ENCODE measurements at places on chromosomes 2 and 18.
A peak's percentile ranks its signal among the peaks of the same experiment; 100 is the strongest.

- no peak for DNase-seq
Measured at GRCh38 chr2:114550364-114550763, 107.9 kb downstream of the DPP10 start.

DNA sequence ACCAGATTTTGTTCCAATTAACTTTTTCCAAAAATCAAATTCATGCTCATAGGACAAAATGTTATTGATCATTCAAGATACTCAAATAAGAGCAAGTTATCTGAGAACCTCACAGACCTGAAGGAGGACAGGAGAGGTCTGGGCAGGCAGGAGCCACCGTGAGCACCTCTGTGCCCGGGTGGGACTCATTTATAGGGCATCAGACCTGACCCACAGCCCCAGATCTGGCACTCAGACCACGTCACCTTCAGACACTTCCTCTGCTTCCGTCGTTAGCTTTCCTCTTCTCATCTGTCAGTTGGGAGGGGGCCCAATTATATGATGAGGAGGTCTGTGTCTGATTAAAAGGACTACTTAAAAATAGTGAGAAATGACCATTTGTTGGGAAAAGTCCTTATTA is 169.4 kb downstream of the EIPR1 start:
- no peak for DNase-seq

DNA sequence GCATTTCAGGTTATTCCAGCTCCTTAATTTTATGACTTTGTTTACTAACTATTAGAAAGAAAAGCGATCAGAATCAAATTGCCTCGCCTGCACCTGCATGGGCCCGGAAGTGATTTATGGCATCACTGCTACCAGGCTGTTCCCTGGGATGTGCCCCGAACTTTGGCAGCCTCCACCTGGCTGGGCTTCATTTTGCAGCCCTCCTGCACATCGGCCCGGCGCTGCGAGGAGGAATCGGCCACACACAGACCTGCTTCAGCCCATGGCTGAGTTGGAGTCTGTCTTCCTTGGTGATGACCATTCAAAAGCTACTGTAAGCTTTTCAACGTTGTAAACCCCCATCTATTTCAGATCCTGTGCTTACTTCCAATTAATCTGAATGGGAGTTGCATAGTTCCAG is 638.0 kb downstream of the RNF144A start:
- DNase-seq, result no peak

DNA sequence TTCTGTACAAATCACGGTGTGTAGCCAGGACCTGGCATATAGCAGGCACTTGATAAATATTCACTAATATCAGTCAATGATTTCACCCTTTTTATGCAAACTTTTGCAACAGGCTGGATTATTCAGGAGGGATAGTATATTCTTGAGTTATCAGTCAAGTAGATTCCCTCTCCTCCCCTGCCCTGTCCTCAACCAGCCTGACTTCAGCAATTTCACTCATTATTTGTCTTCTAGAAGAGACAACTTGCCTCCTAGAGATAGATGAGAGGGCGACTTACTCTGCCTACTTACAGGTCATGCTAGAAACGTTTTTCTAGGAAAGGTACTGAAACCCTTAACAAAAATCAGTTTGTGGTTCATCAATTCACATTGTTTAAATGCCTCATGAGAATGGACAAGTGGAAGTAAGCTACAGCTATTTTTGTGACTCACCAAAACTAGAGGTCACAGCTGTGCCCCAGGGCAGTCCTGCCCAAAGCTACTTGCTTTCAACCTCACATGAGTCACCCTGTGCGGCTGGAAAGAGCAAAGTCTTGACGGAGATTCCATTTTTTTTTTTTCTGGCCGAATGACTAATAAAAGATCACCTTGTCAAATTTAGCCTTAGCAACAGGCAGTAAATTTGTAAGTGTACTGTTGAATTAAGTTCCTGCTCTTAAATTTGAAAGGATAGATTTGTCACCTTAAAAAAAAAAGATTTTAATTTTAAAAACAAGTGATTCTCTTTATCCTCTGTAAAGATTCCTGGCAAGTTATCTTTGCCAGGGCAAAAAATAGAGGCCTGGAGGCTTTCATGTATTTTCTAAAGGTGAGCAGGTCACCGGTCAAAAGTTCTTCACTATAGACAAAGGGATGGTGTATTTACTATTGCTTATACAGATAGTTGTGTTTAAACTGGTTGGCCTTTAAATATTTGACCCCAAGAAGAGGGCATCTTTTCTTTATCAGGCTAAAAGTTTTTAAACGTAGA is 109.0 kb upstream of the SLC35G4 start:
- no peak for DNase-seq

- no peak for DNase-seq
Measured at GRCh38 chr2:100327742-100328141, 5.4 kb upstream of the LONRF2 start.

- DNase-seq, result no peak
Measured at GRCh38 chr2:71536226-71536671, 82.9 kb downstream of the DYSF start.

DNA sequence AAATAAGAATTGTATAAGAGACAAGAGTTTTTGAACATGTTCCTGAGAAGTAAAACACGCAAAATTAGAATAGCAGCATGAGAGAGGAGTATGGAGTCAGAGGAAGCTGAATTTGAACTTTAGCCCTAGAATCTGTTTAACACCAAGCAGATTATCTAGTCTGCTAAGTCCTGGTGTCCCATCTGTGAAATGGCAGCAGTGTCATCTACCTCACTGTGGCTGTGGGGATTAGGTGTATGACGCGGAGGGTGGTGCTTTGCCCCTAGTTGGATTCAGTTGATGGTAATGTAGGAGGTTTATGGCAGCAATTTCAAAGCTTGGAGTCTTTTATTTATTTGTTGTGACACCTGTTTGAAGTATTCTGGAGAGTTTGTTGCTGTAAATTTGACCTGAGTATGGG is 79.2 kb downstream of the ZNF532 start:
- DNase-seq, result no peak

- DNase-seq, result no peak
Measured at GRCh38 chr2:160910681-160911080, 249.5 kb upstream of the TANK start.

- DNase-seq, result no peak
Measured at GRCh38 chr18:36627637-36628036, 201.2 kb downstream of the TPGS2 start.

GRCh38 chr2:173775440-173775839 is 189.7 kb downstream of the SP3 start:
- DNase-seq, result peak; percentile 1

Measured in activated CD4-positive, alpha-beta T cell treated with anti-CD3 and anti-CD28 coated beads, Interleukin-2, amount 50 U/mL, for 16 hours (primary cell).